ENCODE measurements at places on chromosomes 6 and 20. TPM values are rescaled to one million over a fixed set of nuclear protein-coding genes. Genes with fewer than 3 reads are reported as not detected.

Gene NFATC2
- 4.3 TPM for total RNA-seq

Gene SOX18
- 4.7 TPM for total RNA-seq

Gene HLA-DQB1
- 1.0 TPM for total RNA-seq

Gene FRS3
- 18.4 TPM for total RNA-seq

Gene DCBLD1
- total RNA-seq, result 17.6 TPM

Gene PBOV1
- not detected for total RNA-seq

Gene WDR27
- 53.1 TPM for total RNA-seq

Gene DLL1
- 16.0 TPM for total RNA-seq

Gene TMC2
- total RNA-seq, result not detected

Gene DNMT3B
- total RNA-seq, result 11.5 TPM

Gene LRRC73
- total RNA-seq, result 4.0 TPM

Gene LCA5
- total RNA-seq, result 11.2 TPM

Gene TMEM14B
- total RNA-seq, result 165 TPM

Gene DNPH1
- total RNA-seq, result 40.3 TPM

Gene KIAA1755
- total RNA-seq, result 10.8 TPM

Gene PKIB
- 12.8 TPM for total RNA-seq

Gene CD93
- total RNA-seq, result 13.9 TPM

Gene ADGRF5
- total RNA-seq, result 16.1 TPM

Gene TAP2
- total RNA-seq, result 7.1 TPM

Gene COL19A1
- total RNA-seq, result 0.45 TPM

Gene NKX2-2
- total RNA-seq, result 0.14 TPM

Gene ANGPT4
- total RNA-seq, result 1.2 TPM

Gene PPP1R16B
- total RNA-seq, result 1.3 TPM

Gene SLC17A2
- total RNA-seq, result not detected

Gene OR2H2
- not detected for total RNA-seq

Measured in prostate gland (tissue), 2 donors.